ENCODE measurements at places on chromosomes 1 and 21. TPM values are rescaled to one million over a fixed set of nuclear protein-coding genes. Genes with fewer than 3 reads are reported as not detected.
A peak's percentile ranks its signal among the peaks of the same experiment; 100 is the strongest.

The LCE2D gene
- total RNA-seq, result not detected

The NPR1 gene
- 7.0 TPM for total RNA-seq

GRCh38 chr1:40315795-40316594 lies 1.1 kb downstream of the COL9A2 start:
- H3K27ac ChIP-seq, result no peak overlapping the region
- peak overlapping the region; percentile 51 for H3K4me3 ChIP-seq
- H3K4me1 ChIP-seq, result peaks cover 13% of the 10 kb centered on the region
- no peaks in the 10 kb centered on the region for H3K27me3 ChIP-seq

DNA sequence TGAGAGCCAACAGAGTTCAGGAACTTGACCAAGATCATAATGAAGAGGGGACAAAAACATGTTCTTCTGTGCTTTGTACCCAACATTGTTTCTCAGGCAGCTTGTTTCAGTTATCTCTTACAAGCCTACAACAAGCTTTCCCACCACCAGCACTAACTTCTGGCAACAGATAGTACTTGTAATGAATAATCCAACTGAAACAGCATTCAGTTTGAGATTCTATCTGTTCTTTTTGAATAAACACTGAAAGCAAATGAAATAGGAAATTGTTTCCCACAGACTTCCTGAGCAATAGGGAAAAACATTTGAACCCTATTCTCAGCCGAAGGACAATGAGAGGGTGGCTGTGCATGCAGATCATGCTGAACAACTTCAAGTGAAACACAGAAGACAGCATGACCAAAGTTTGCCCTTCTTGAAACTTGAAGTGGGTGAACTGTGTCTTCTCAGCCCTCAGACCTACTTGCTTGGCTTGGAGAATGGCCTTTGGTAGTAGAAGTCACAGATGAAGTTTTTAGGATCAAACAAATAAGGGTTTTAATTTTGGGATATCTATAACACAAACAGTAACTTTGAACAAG lies 11.2 kb upstream of the HOOK1 start:
- H3K27ac ChIP-seq, result no peak overlapping the region
- no peak overlapping the region for H3K4me3 ChIP-seq
- no peaks in the 10 kb centered on the region for H3K27me3 ChIP-seq
- no peaks in the 10 kb centered on the region for H3K36me3 ChIP-seq
- no peaks in the 10 kb centered on the region for H3K4me1 ChIP-seq

The FAM151A gene
- not detected for total RNA-seq

- peaks cover 23% of the 10 kb centered on the region for H3K4me1 ChIP-seq
- no peak overlapping the region for H3K4me3 ChIP-seq
- H3K27ac ChIP-seq, result peak overlapping the region; percentile 24
- no peak for DNase-seq
- no peaks in the 10 kb centered on the region for H3K27me3 ChIP-seq
These were observed 57.4 kb downstream of the UCK2 start for GRCh38 chr1:165884690-165885304.

The MOV10 gene
- 5.3 TPM for total RNA-seq

DNA sequence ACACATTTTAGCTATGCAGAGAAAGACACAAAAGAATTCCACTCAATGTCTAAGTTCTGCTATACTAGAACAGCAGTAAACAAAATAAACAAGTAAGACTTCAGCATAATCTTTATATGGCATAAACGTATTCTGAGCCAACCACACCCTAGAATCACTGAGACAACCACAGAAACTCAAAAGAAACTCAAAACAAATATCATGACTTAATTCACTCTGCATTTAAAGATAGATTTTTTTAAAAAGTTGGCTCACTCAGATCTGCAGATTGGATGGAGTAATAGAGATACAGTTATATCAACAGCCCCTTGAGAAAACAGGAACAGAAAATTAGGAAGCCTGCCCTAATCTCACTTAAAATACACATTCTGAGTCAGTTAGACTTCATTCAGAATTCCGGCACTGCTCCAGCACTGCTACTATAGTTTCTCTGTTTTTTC lies 95.0 kb downstream of the COL24A1 start:
- DNase-seq, result no peak
- no peaks in the 10 kb centered on the region for H3K36me3 ChIP-seq
- no peak overlapping the region for H3K27ac ChIP-seq
- H3K27me3 ChIP-seq, result no peaks in the 10 kb centered on the region

DNA sequence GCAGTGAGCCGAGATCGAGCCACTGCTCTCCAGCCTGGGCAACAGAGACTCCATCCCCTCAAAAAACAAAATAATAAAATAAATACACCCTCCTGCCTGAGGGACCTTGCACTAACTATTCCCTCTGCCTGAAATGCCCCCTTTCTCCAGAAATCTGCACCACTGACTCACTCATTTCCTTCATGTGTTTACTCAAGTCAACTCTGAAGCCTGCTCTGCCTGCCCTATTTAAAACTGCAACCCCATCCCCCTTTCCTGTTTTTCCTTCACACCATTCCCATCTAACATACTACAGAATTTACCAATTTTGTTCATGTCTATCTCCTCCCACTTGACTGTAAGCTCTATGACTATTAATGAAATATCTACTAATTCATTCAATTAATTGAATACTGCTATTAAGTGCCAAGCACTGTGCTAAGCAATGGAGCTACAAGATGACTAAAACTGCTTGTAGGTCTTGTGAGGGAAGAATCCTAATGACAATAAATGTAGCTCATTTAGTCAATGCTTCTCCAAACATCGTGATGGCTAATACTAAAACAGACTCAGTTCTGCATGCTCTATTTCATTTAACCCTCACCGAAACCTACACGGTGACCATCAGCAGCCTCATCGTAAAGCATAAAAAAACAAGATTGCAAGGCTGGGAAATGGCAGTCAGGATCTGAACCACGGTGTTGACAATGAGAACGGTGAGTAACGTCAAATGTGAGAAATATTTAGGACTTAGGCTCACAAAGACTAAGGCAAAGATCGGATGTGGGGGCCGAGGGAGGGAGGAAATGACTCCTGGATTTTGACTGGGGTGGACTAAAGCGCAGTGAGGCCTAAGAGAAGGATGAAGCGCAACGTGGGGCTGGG lies 749 bp upstream of the TMEM39B start:
- H3K27ac ChIP-seq, result peak overlapping the region; percentile 81
- H3K27me3 ChIP-seq, result no peaks in the 10 kb centered on the region
- DNase-seq, result no peak
- H3K36me3 ChIP-seq, result no peaks in the 10 kb centered on the region
- H3K4me3 ChIP-seq, result peak overlapping the region; percentile 70
- peaks cover 14% of the 10 kb centered on the region for H3K4me1 ChIP-seq

DNA sequence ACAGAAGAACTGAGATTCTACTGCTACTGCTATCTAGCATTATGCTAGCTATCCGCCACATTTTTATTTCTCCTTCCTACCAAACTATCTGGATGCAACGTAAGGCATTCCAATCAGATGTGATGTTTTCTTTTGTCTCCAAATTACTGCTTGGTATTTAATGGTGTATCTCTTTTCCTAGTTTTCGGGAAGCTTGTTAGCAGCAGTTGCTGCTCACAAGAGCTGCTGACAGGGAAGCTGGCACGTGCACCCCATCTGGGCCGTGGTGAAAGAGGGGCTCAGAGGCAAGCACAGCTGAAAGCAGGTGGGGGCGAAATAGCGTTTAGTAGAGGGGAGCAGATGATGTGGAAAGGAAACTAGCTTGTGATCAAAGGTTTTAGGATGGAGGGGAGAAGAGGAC lies 57.3 kb downstream of the JAK1 start:
- no peak overlapping the region for H3K4me3 ChIP-seq
- peaks cover 61% of the 10 kb centered on the region for H3K4me1 ChIP-seq
- no peaks in the 10 kb centered on the region for H3K36me3 ChIP-seq
- DNase-seq, result no peak

The PRR9 gene
- total RNA-seq, result not detected

DNA sequence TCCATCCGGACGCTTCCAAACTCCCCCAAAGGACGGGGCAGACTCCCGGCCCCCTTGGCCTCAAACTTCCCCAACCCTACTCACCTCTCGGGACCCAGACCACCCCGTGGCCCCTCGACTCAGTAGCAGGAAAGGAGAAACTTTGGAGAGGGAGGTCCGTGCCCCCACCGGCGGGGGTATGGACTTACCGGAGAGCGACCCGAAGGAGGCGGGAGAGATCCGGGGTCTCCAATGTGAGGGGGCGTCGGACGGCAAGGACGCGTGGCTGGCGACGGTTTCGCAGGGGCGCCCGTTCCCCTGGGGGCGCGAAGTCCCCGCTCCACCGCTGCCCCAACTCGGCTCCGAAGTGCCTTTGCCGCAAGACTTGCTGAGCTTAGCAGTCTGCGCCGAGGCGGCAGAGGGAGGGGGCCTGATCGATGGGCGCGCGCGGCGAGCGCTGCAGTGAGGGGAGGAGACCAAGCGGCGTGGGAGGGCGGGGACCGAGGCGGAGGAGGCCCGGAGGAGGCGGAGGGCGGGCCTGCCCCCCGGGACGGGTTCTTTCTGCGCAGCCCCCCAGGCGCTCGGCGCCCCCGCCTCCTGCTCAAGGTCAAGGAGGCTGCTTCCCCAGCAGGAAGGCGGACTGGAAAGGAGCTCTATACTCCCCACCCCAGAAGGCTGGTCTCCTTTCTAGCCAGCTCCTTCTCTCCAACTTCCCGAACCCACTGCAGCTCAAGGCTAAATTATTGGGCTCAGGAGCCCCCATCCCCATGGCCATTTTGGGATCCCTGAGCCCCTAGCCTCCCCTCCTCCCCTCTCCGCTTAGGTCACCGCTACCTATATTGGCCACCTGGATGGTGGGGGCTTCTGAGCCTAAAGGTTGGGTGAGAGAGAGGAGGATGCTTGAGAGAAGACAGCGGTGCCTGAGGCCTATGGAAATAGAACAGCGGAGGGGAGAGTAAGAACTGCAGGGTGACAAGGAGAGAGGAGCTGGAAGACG lies at the start of gene SYT2:
Gene SYT2, minus strand, starts transcription at position 385 of the 976 bp plus-strand sequence. CDS start 104,682 bp downstream, outside the sequence.
- peak; percentile 27 for DNase-seq
- no peaks in the 10 kb centered on the region for H3K36me3 ChIP-seq
- peaks cover 57% of the 10 kb centered on the region for H3K27me3 ChIP-seq
- H3K4me1 ChIP-seq, result peaks cover 11% of the 10 kb centered on the region

GRCh38 chr1:20634065-20634593 lies 871 bp downstream of the PINK1 start:
- peaks cover 19% of the 10 kb centered on the region for H3K4me1 ChIP-seq
- H3K27me3 ChIP-seq, result no peaks in the 10 kb centered on the region
- DNase-seq, result no peak
- peak overlapping the region; percentile 96 for H3K27ac ChIP-seq
- peaks cover 22% of the 10 kb centered on the region for H3K36me3 ChIP-seq
- H3K4me3 ChIP-seq, result peak overlapping the region; percentile 88

DNA sequence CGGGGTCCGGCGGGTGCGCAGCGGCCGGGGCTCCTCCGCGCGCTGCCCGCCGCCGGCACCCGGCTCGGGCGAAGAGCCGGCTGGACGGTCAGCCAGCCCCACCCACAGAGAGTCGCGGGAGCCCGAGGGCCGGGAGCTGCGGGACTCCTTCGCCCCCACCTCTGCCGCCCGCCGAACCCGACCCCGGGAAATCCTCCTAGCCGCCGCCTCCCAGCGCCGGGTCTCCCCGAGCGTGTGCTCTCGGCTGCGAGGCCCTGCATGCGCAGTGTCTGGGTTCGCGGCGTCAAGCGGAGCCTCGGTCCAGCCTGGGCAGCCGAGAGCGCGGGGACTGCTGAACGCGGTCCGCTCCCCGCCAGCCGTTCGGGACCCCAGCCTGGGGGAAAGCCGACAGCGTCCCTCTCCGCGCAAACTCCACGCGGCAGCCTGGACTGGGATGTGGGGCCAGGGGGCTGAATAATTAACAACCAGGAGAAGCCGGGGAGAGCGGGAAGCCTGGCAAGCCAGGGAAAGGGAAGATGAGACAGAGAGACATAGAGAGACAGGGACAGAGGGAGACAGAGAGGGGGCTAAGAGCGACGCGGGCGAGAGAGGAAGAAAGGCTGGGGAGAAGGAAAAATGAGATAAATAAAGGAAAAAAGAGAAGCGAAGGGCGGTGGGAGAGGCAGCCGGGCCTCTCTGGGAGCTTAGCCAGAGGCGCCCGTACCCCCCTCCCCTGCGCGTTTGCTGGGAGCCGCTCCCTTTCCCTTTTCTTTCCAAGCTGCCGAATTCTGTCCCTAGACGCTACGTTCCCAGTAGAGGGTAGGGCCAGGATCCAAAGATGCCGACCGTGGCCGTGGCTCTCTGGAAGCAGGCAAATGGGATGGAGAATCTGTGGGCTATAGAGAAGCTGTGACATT lies 64.2 kb downstream of the MEF2D start:
- no peak overlapping the region for H3K27ac ChIP-seq
- H3K4me3 ChIP-seq, result peak overlapping the region; percentile 55
- H3K27me3 ChIP-seq, result peaks cover 99% of the 10 kb centered on the region
- H3K4me1 ChIP-seq, result no peaks in the 10 kb centered on the region

The SPRR2E gene
- total RNA-seq, result not detected

GRCh38 chr21:34960687-34961086 lies 88.4 kb downstream of the RUNX1 start:
- H3K27ac ChIP-seq, result no peak overlapping the region
- H3K27me3 ChIP-seq, result no peaks in the 10 kb centered on the region
- no peak for DNase-seq
- no peak overlapping the region for H3K4me3 ChIP-seq

GRCh38 chr1:213166852-213167251 lies 115.8 kb downstream of the RPS6KC1 start:
- H3K27ac ChIP-seq, result no peak overlapping the region
- DNase-seq, result no peak
- H3K27me3 ChIP-seq, result no peaks in the 10 kb centered on the region
- no peaks in the 10 kb centered on the region for H3K36me3 ChIP-seq

The FALEC gene
- not detected for total RNA-seq

The TMPRSS15 gene
- not detected for total RNA-seq

The KISS1 gene
- total RNA-seq, result not detected

The FTCD gene
- not detected for total RNA-seq

The LINGO4 gene
- total RNA-seq, result 5.8 TPM

GRCh38 chr1:76038287-76039004 lies 36.1 kb upstream of the ST6GALNAC3 start:
- DNase-seq, result no peak
- no peak overlapping the region for H3K4me3 ChIP-seq
- H3K36me3 ChIP-seq, result no peaks in the 10 kb centered on the region
- no peaks in the 10 kb centered on the region for H3K27me3 ChIP-seq
- no peaks in the 10 kb centered on the region for H3K4me1 ChIP-seq

- H3K27ac ChIP-seq, result no peak overlapping the region
- peaks cover 26% of the 10 kb centered on the region for H3K4me1 ChIP-seq
- no peaks in the 10 kb centered on the region for H3K36me3 ChIP-seq
- H3K4me3 ChIP-seq, result no peak overlapping the region
- DNase-seq, result no peak
These were observed 157.9 kb upstream of the NRIP1 start for GRCh38 chr21:15222707-15223106.

GRCh38 chr1:155062702-155063411 lies 683 bp upstream of the EFNA4 start:
- DNase-seq, result no peak
- peak overlapping the region; percentile 65 for H3K27ac ChIP-seq
- H3K4me3 ChIP-seq, result peak overlapping the region; percentile 97
- no peaks in the 10 kb centered on the region for H3K27me3 ChIP-seq
- H3K36me3 ChIP-seq, result no peaks in the 10 kb centered on the region

DNA sequence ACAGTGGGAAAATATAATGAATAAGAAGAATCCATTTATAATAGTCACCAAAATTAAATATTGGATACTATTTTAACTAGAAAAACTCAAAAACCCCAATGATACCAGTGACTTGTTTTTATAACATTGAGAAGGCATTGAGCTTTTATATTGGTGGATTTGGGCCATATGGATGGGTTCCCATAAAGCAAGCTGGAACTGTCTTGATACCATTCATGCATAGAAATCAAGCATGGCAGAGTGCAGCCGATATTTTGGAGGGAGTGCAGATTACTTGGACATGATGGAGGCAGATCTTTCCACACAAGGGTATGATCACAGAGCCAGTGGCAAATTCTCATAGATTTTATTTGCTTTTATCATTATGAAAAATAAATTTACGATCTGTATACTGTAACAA lies 3.8 kb upstream of the RWDD3 start:
- no peak overlapping the region for H3K4me3 ChIP-seq
- H3K36me3 ChIP-seq, result no peaks in the 10 kb centered on the region
- DNase-seq, result no peak
- H3K27me3 ChIP-seq, result no peaks in the 10 kb centered on the region
